ENCODE measurements at places on chromosomes 11 and 22.

DNA sequence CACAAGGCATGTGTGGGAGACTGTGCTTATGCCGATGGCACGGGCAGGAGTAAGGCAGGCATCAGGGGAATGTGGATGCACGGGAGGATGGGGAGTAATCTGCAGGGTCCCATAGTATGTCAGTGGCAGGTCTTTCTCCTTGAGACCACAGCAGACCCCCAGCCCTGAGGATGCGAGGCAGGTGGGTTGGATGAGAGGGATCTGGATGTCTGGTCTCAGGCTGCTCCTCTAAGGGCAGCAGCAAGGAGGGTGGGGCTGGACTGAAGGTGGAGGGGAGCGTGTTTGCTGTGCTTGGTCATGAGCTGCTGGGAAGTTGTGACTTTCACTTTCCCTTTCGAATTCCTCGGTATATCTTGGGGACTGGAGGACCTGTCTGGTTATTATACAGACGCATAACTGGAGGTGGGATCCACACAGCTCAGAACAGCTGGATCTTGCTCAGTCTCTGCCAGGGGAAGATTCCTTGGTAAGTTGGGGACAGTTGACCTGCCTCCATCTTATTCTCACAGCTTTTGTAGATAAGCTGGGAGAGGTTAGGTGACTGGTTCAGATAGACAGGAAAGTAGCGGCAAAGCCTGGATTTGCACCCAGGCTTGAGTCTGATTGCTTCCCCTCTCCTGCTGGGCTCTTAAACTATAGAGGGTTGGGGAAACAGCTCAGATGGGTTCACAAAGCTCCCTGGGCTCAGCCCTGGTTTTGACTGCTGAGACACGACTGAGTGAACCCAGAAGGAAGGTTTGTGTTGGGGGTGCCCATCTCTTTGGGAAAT, at the start of gene APOL1:
Gene APOL1, plus strand, starts transcription at position 380 of the 769 bp plus-strand sequence. CDS start 1,823 bp downstream, outside the sequence.
- DNase-seq = no peak

- DNase-seq = peak; percentile 23
Observed at GRCh38 chr22:39954584-39955055, 5.6 kb upstream of the TMA7B start.

GRCh38 chr22:22815397-22816170, 72.0 kb upstream of the IGLL5 start:
- DNase-seq = no peak

GRCh38 chr11:42631220-42631843, 680.5 kb upstream of the API5 start:
- DNase-seq = peak; percentile 10

GRCh38 chr11:66048547-66049323, at the start of gene GAL3ST3:
TSS of gene GAL3ST3 (minus strand) at chr11:66049161. CDS start at chr11:66045415, 3,746 bp downstream.
- DNase-seq = no peak

- no peak for DNase-seq
Observed at GRCh38 chr11:33291004-33291777, 34.0 kb downstream of the HIPK3 start.

DNA sequence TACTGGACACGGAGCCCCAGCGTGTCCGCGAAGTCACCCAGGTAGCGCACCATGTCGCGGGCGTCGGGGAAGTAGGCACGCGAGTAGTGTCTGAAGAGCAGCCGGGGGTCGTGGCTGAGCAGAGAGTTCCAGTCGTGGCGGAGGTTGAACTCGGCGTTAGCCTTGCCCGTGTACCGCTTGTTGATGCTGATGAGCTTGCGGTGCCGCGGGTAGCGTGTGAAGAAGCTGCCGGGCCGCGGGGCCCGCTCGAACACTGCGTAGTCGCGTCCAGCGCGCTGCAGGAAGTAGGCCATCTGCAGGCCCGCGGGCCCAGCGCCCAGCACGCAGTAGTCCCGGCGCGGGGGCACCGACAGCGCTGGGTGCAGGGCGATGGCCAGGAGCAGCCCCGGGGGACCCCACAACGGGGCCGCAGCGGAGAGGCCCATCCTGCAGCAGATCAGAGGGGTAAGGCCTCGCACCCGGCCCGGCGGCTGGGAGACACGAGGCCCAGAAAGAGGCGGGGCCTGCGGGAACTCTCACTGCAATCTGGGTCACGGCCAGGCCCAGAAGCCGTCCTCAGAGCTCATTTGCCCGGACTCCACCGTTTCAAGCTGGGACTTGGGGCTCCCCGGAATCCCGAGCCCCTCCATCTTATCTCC, 723 bp downstream of the FOXRED2 start:
- DNase-seq = no peak

DNA sequence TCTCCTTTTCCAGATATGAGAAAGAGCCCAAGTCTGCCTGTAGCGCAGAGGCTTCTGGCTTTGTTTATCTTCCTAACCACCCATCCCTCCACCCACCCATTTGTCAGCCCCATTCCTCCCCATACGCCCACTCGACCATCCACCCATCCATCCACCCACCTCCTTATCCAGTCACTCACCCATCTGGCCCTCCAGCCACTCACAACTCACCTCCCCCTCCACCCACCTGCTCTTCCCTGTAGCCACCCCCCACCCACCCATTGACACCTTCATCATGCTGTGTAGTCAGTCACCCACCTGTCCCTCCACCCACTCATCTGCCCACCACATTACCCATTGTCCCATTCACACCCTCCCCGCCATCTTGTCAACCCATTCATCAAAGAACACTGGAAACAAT, 5.5 kb downstream of the CST6 start:
- no peak for DNase-seq

DNA sequence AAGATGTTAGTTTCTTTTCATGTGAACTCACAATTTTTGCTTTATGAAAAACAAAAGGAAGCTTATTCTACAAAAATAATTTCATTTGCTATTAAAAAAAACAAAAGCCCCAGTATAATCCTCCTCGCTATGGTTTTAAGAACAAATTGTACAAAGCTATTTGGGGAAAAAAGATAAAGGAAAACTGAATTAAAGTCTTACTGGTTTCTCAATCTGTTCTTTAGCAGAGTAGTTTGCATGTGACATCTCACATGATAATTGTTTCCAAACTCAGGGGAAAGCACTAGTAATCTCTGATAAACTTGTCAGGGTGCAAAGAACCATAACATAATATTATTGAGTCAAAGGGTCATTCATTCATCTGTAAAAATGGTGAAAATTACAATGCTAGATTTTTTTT, 2.9 kb upstream of the DDI1 start:
- no peak for DNase-seq

DNA sequence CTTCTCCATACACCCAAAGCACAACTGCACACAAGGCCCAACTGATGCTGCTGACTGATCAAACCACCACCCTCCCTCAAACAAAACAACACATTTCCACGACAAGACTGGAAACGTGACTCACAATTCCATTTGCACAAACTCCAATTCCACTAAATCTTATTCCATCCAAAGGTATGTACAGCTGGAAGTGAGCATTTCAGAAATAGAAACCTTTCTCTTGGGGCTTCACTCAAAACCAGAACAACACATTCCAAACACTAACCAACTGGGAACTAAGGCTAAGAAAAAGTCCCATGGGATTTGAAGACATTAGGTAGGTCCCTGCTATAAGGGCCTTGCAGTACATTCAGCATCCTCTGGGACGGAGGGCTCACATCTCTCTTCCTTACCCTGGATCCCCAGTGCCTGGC, 19.6 kb downstream of the MORC2 start:
- no peak for DNase-seq

DNA sequence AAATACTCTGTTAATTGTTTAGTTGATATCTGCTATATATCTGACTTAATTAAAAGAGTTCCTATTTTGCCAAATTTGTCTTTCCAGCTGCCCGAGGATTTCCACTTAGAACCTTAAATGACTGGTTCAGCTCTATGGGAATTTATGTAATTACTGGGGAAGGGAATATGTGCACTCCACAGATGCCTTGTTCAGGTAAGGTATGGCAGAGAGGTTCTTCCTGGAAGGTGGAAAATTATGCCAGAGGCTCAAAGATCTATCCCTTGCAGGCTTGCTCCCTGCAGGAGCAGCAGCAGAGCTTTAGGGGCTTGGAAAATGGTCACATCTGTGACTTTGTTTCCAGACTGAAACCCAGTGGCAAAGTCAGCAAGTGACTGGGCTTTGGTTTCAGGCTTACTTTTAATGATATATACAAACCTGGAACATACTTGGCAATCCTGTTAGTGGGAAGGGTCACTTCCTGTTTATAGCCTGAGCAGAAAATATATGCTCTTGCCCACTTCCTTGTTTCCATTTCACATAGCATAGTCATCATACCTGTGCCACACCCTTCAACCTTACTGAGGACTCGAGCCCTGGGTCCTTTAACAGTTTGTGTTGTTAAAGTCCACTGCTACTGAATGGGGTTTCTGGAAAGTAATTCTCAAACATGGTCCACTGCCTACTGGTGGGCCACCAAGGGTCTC, 23.7 kb downstream of the WBP2NL start:
- DNase-seq = no peak

- no peak for DNase-seq
Observed at GRCh38 chr22:23922921-23923320, 28.7 kb downstream of the MIF start.

GRCh38 chr11:9529334-9529650, 44.2 kb upstream of the WEE1 start:
- peak; percentile 30 for DNase-seq

DNA sequence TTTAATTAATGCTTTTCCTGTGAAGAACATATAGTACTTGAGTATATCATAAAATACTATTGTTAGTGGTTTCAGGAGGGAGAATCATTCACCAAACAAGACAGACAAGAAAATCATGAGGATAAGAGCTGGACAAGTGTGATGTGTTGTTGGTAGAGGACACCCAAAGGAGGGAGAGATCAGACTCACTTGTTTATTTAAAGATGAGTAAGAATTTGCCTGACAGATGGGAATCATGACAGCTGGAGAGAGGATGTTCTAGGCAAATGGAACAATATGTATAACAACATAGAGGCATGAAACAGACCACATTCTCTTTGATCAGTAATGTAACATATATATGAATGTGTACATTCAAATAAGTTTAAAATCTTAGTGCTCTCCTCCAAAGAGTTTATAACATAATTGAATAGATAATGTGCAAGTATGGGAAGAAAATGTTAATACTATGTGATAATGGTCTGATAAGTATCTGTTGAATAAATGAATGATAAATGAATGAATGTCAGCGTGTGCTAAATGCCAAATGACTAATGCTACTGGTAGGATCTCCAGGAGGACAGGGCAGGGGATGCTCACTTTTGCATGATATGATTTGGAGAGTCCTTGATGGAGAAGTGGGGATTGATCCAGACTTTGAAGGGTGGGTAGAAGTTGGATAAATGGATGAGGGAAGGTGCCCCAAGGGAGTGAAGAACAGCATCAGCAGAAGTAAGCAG, 228.9 kb upstream of the SORL1-AS1 start:
- no peak for DNase-seq

DNA sequence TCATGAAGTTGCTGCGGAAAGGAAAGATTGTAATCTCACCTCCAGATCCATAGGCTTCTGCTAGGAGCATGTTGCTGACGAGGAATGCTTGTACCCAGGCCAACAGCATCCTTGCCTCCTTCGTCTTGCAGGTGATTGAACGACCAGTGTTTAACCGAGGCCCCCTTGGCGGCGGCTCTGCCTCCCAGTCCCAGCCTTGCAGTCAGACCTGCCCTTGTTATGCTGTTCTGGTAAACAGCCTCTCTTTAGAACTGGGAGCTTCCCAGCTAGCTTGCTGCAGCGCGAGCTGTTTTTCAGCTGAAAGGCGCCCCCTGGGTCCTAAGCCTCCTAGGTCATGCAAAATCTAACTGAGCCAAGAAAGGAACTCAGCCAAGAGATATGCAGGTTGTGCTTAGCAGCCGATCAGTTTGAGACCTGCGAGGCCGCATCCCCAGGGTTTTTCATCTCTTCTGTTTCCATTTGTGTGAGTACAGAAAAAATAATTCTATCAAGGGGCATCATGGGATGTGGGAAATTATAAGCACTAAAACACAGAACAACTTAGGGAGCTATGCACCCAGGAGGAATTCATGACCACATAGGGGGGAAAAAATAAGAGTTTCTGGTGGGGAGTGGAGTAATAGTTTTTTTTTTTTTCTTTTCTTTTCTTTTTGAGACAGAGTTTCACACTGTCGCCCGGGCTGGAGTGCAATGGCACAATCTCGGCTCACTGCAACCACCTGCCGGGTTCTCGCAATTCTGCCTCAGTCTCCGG, at the start of gene PIK3IP1:
Gene PIK3IP1, minus strand, starts transcription at position 253 of the 754 bp plus-strand sequence. Its CDS starts 144 bp downstream, at position 109.
- peak; percentile 70 for DNase-seq

GRCh38 chr22:30285176-30285845, 4.0 kb downstream of the CASTOR1 start:
- no peak for DNase-seq

DNA sequence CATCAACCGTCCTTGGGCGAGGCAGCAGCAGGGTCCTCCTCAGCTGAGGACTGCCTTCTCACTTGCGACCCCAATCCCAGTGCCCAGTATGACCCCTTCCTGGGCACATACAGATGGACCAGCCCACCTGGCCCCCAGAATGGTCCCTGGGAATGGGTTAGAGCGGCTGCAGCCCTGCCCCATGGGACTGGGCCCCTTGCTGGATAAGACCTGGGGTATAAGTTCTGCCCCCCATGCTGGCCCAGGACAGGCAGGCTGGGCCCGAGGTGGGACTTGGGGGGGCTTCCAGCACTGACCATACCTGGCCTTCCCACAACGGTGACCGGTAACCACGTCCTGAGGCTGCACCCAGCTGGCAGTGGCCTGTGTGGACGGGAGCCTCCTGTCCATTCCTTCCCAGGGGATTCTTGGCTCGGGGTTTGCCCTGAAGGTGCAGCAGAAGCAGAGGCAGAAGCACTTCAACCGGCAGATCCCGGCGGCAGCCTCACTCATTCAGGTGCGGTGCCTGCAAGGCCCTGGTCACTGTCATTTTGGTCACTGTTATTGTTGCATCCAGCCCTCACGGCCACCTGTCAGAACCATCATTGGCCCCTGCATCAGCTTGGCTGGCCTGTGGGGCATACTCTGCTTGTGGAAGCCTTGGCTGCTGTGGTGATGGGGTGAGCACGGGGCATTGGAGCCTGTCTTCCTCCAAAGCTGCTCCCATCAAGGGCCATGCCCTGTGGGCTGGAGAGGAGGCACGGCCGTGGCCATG, 114.8 kb downstream of the KCNQ1OT1 start:
- DNase-seq = no peak

GRCh38 chr11:66686801-66687750, 9.4 kb upstream of the RBM4B start:
- no peak for DNase-seq

GRCh38 chr11:79663017-79663416, 222.2 kb upstream of the TENM4 start:
- DNase-seq = no peak

DNA sequence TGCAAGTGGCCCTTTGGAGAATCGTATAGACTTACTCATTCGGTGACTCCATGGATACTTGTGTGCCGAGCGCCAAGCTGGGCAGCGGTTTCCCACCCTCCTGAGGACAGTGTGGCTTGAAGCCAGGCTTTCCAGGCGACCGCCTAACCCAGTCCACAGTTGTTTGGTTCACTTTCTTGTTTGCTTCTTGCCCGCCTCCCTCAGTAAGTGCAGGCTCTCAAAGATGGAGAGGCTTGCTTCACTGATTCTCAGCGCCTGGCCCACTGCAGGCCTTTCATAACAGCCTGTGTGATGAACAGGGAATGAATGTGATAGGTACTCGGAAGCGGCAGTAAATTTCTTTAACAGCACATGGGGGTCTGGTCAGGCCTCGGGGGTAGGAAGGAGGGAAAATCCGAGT, 11.2 kb upstream of the MDK start:
- no peak for DNase-seq

GRCh38 chr11:125233736-125234275, 69.3 kb downstream of the PKNOX2 start:
- no peak for DNase-seq
